ENCODE measurements at places on chromosomes 3 and 15.

DNA sequence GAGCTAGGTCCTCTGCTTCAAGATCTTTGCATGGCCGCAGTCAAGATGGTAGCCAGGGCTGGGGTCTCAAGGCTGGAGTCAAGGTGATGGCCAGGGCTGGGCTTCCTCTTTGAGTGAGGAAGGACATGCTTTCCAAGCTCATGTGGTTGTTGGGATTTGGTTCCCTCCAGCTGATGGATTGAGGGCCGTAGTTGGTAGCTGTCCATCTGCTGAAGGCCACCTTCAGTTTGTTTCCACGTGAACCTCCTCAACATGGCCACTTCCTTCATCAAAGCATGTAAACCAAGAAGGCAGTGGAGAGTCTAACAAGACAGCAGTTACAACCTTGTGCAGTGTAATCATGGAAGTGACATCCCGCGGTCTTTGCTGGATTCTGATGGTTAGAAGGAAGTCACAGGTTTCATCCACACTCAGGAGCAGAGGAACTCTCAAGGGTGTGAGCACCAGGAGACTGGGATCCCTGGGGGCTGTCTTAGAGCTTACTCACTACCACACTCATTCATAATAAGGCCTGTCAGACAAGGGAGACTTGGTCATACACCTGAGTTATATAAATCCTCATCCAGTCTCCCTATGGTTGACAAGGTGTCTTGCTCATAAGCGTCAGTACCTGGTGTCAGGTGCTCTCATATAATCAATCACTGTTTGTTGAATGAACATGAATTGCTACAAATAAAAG lies 42.1 kb downstream of the ABHD5 start:
- DNase-seq = no peak

DNA sequence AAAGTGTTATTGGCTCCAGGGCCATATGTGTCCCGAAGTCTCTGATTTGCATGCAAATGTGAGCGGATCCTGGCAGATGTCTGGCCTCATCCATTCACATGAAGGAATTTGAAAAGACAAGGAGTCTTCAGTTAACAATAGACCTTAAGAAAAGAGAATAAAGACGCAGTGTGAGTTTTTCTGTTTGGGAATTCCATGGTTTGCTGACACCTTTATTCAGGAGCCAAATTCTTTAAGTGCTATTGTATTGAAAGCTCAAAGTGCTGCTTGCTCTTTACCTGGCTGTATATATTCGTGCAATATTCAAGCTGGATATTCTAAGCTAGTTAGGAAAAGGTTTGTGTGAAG lies 2.2 kb downstream of the LRRN1 start:
- no peak for DNase-seq

DNA sequence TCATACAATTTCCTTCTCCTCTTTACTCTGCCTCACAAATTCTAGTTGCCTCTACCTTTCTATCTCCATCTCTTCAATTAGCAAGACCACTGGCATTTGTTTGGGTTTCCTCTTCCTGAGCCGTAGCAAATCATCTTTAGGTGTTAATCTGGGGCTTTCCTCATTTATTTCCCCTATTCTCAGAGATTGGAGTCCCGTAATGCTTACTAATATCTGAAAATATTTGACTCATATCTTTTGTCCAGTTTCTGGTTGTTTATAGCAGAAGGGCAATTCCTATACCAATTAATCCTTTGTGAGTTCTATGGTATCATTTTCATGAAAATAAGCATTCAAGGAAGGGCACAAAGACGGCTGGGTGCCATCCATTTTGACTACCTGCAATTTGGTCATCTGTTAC lies 103.7 kb downstream of the NR2E3 start:
- DNase-seq = no peak

DNA sequence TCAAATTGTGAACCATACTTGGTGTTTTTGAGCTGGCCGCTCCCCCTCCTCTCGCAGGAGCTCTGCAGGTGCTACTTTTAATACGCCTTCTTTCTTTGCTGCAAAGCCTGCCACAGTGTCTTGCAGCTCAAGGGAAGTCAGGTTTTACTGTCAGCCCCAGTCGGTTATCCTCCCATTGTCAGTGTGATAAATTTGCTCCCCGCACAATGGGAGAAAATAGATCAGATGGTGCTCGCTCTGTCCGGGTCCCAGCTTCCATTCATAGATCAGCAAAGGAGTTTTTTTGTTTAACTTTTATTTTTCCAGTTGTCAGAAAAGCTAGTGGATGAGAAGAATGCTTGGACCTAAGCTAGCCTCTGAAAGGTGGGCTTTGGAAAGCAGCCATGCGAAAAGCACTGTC lies 207.7 kb downstream of the RYR3 start:
- DNase-seq = no peak

Measured in stimulated activated CD8-positive, alpha-beta memory T cell treated with anti-CD3 and anti-CD28 coated beads, Interleukin-15, amount 100 ng/mL, for 24 hours (primary cell).